ENCODE measurements at places on chromosomes 4 and X.

GRCh38 chr4:65450899-65451298, 219.4 kb downstream of the EPHA5 start:
- no peak for DNase-seq

- no peak for DNase-seq
These were observed 15.5 kb upstream of the SGMS2 start for GRCh38 chr4:107809210-107809609.

GRCh38 chr4:174763454-174764104, 65.5 kb downstream of the GLRA3 start:
- no peak for DNase-seq

GRCh38 chr4:128386761-128387599, 99.4 kb upstream of the PGRMC2 start:
- no peak for DNase-seq

- DNase-seq: no peak
These were observed 374.6 kb upstream of the SLC7A11 start for GRCh38 chr4:138616775-138617174.

Measured in stimulated activated CD4-positive, alpha-beta T cell treated with anti-CD3 and anti-CD28 coated beads, Interleukin-12 subunit alpha, Interleukin-12 subunit beta, amount 100 ng/mL, for 24 hours (primary cell).